ENCODE measurements at places on chromosomes 16 and 17.

GRCh38 chr16:10606607-10607006, 26.2 kb upstream of the EMP2 start:
- DNase-seq, result no peak

GRCh38 chr17:1783834-1784611, 22.2 kb downstream of the SERPINF1 start:
- peak; percentile 78 for DNase-seq

DNA sequence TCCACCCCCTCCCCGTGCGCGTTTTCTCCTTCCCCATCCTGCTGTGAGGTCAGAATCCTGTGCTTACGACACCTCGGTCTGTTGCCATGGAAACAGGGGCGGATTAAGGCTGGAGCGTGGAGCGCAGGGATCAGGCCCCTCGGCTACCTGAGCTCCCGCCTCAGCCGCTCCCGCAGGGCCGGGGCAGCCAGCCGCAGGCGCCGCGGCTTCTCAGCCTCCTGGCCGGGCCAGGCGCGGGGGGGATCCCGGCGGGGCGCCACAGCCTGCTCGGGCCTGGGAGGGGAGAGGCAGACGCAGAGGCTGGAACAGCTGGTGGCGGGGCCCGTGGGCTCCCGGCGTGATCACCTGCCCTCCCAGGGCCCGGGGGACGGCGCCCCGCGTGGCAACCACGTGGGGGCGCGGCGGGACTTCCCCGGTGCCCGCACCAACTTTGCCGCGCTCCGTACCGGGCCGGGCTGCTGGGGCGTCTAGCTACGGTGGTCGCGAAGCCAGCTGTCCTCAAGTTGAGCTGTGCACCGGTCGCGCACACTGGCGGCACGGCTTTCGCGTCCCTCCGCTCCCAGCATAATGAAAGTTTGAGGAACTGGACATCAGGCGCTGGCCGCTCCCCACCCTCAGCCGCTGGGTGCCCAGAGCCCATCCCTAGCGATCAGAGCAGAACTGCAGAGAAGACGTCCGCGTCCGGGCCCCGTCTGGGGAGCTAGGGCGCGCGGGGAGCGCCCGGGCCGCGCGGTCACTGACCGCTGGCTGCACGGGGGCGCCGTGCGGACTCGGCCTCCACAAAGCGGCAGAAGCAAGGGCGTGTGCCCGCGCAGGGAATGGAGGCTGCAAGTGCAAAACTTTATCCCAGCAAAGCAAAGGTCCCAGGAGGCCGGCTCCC, 1.2 kb downstream of the RTN4RL1 start:
- peak; percentile 76 for DNase-seq

DNA sequence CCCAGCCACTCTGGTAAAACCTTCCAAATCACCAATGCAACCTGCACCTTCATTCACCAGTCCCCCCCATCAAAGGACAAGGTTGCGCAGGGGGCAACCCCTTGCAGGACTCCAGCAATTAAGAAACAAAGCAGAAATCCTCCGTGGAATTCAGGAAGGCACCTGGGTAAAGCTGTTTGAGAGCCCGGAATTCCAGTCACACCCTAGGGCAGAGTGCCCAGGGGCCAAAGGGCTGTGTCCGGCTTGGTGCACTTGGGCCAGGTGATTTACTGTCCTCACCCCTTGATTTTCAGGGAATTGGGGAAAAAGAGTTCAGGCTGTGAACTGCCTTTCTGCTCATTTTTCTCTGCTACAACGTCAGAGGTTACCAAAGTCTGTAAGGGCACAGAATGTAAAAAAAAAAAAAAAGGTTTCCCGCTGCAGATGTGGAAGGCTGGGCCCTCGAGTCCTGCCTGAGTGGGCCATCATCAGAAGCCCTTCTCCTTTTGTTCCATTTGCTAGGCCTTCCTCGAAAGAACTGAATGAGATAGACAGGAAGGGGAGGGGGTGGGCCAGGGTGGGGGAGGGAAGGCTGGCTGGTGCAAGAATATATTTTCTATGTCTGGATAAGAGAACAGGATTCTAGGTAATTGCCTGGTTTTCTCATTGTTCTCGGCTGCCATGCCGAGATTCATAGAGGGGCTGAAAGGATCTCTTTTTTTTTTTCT, 266.5 kb upstream of the PSMD7 start:
- no peak for DNase-seq
